Smooth muscle cell of the brain vasculature (primary cell): ENCODE measurements at places on chromosomes 3 and 15.

GRCh38 chr3:133301731-133302130 lies 98.1 kb upstream of the BFSP2 start:
- no peak for DNase-seq

DNA sequence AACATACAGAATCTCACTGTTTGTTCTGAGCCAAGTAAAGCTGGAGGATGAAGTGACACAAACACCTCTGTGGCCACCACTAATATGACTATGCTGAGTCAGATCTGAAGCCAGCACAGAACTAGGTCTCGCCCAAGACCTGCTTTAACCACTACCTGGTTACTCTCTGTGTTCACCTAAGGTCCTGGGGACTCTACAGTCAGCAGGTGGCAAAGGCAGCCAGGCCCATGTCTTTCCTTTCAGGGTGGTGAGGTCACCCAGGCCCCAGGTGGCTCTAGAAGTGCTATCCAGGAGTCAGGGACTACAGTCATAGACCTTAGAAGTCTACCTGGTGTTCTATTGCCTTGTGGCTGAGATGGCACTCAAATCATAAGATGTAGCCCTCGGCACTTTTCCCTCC lies 287.9 kb upstream of the ARRDC4 start:
- DNase-seq, result no peak

GRCh38 chr3:40299721-40300335 lies 9.7 kb upstream of the EIF1B start:
- DNase-seq, result no peak

DNA sequence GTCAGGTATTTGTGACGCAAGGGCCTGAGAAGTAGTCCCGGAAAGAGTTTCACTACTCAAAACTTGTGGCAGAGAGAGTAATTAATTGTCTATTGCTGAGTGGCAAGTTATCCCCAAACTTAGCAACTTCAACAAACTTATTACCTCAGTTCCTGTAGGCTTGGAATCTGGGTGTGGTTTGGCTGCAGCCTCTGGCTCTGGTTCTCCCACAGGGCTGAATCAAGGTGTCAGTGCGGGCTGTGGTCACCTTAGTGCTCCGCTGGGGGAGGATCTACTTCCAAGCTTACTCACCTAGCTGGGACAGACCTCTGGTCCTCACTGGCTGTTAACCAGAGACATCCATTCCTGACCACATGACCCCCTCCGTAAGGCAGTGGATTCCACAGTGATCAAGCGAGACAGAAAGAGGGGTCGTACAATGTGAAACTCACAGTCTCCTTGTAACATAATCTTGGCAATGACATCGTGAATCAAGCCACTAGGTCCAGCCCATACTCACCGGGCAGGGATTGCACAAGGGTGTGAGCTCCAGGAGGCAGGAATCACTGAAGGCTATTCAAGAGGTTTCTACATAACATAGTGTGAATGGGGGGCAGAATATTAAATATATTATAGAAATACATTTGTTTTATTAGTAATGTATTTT lies 138.3 kb downstream of the RYR3 start:
- no peak for DNase-seq

- DNase-seq, result no peak
Observed at GRCh38 chr3:142909282-142909681, 20.4 kb upstream of the PCOLCE2 start.

DNA sequence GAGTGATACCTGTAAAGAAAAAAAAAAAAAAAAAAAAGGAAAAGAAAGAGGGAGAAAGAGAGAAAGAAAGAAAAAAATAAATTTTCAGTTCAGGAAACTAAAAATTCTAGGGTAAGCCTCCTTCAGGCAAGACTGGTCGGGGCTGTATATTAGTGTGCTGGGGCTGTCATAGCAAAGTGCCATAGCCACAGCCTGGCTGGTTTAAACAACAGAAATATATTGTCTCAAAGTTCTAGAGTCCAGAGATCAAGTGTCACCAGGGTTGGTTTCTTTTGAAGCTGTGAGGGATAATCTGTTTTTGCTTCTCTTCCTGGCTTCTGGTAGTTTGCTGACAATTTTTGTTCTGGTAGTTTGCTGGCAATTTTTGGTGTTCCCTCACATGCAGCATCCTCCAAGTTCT lies 48.4 kb upstream of the SLC25A26 start:
- no peak for DNase-seq

GRCh38 chr3:24837601-24838000 lies 343.0 kb upstream of the THRB start:
- DNase-seq, result no peak

GRCh38 chr3:97161169-97161568 lies 346.8 kb downstream of the EPHA6 start:
- DNase-seq, result no peak

- no peak for DNase-seq
Observed at GRCh38 chr3:98817547-98818041, 54.5 kb downstream of the ST3GAL6 start.

DNA sequence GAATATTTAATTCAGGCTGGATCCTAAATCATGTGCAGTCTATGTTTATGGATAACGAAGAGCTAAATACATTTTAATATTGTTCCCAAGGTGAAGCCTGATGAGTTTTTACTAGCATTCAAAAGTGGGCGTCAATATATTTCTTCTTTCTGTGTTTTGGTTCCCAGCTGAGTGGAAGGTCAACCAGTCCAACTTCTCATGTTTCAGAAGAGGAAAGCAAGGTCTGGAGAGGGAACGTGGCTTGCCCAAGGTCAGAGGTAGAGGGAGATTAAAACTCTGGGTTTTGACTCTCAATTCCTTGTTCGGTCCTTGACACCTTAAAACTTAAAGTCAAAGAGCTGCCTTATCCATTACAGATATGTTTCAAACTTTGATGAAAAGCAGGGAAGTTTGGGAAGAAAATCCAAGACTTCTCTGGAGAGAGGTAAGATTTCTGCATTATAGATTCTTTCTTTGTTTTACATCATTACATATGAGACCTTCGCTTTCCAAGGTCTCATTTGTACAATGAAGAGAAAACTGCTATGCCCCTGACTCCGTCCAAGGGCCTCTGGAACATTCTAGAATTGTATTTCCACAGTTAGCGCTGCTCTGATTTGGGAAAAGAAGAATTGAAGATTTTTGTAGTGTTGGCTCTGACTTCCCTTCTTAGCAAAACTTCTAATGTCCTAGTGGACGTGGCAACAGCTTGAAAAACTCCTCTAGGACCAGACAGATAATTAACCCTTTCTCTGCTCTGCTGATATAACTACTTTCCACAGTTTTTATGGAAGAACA lies 57.7 kb upstream of the HES1 start:
- no peak for DNase-seq

DNA sequence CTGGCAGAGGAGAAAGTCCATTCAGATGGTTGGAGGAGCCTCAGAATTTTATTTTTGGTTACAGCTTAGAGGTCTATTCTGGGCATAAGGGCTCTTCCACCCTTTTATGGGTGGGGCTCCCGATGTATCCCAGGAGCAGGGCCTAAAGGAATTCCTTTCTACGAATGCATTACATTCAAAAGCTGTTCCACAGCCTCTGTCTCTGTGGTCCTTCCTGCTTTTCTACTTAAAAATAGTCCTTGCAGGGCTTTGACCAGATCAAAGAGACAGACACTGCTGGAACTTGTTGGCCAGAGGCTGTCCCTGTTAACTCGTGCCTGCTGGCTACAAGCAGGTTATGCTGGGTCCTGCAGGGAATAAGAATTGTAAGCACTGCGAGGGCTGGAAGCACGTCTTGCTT lies 14.4 kb upstream of the NOX5 start:
- no peak for DNase-seq

DNA sequence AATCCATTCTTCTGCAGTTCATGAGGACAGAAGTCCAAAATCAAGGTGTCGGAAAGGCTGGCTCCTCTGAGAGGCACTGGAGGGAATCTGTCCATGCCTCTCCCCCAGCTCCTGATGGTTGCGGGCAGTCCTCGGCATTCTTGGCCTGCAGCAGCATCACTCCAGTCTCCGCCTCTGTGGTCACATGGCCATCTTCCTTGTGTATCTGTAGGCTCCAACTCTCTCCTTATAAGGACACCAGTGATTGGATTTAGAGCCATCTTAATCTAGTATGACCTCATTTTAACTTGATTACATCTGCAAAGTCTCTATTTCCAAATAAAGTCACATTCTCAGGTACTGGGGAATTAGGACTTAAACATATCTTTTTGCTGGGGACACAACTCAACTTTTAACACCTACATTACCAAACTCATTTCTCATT lies 56.0 kb upstream of the FLNB start:
- DNase-seq, result no peak

DNA sequence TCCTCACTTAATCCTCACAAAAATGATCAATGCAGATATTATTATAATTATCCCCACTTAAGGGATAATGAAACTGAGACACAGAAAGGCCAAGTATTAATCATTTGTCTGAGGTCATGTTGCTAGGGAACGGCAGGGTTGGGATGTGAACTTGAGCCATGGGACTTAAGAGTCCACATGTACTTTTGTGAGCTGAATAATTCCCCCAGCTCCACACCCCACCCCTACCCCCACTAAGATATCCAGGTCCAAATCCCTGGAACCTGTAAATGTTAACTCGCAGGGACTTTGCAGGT lies 290.5 kb upstream of the GADL1 start:
- no peak for DNase-seq

DNA sequence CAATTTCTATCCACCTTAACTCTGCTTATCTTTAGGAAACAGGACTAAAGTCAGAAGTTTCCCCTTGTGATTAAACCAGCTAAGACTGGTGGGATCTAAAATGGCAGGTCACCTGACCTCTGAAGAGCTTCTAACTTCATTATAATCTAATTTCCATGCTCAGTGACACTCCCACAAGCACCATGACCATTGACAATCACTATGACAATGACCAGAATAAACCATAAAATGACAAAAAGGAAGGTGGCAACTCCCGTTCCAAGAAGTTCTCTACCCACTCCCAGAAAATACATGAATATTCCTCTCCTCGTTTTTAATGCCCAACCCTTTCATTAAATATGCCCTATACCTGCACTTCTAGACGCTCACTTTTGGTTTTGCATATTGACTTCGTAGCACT lies 471.2 kb upstream of the CCDC54 start:
- DNase-seq, result no peak

DNA sequence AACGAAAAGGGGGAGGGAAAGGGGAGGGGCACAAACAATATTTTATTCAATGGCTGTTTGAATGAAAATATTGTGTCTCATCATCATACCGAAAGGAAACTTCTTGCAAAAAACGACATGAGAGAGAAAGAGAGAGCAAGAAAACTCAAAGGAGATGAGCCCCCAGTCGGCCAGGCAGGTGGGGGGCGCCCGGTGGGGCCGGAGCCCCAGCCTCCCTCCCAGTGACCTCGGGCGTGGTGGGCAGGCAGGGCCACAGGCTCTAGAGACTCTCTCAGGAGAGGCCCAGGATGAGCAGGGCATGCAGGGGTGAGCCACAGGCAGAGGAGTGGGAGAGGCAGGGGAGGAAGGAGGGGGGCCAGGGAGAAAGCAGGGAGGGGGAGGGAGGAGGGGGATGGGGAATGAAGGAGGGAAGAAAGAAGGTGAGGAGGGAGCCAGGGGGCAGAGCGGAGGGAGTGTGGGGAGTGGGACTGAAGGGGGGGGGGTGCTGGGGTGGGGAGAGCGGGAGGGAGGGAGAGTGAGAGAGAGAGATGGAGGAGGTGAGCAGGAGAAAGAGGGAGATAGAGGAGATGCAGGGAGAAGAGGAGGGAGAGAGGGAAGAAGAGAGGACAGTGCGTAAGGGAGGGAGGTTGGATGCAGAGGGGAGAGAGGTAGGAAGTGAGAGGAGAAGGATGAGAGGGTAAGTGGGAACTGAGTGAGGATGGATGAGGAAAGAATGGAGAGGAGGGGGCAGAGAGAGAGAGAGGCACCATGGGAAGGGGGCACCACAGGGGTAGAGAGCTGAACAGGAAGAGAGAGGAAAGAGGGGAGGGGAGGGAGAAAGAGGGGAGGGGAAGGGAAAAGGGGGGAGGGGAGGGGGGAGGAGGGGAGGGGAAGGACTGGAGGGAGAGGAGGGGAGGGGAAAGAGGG lies 14.1 kb upstream of the TMEM115 start:
- no peak for DNase-seq

- no peak for DNase-seq
Observed at GRCh38 chr3:115980709-115981108, 357.4 kb downstream of the GAP43 start.

- DNase-seq, result no peak
Observed at GRCh38 chr15:44319385-44319784, 30.9 kb downstream of the GOLM2 start.

GRCh38 chr15:91929509-91929908 lies 76.0 kb downstream of the SLCO3A1 start:
- DNase-seq, result no peak

DNA sequence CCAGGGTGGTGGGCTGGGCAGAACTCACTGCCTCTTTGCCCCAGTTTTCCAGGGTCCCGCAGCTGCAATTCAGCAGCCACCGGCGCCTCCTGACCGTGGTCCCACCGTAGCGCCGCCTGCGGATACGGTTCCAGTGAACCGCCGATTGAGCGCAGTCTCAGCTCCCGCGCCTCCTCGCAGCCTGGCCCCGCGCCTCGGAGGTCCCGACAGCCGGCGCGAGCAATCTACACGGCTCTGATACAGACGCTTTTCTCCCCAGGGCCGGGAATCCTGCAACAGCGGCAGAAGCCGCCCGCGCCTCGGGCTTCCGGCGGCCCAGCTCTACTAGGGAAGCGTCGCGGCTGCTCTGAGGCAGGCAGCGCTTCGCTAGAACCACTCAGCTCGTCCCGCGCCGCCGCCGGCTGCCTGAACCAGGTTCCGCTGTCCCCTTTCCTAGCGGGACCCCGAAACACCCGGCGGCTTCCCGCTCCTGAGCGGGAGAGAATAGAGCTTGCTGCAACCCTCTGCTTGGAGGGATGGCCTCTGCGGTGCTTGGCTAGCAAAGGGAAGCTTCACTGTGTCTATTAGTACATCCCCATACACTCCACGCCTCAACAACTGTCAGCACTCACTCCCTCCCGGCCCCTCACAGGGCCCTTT lies 3.1 kb downstream of the FOXL2NB start:
- DNase-seq, result no peak
